ENCODE measurements at places on chromosomes 2 and 18. TPM values are rescaled to one million over a fixed set of nuclear protein-coding genes. Genes with fewer than 3 reads are reported as not detected.

Gene STARD6
- polyA plus RNA-seq: not detected

Gene BCS1L
- polyA plus RNA-seq: 52.8 TPM

Gene CD207
- polyA plus RNA-seq: 0.03 TPM

Gene CLEC4F
- polyA plus RNA-seq: 2.4 TPM

Gene LTBP1
- 34.6 TPM for polyA plus RNA-seq

Gene FAM161A
- polyA plus RNA-seq: 1.1 TPM

Gene ALKAL2
- 0.73 TPM for polyA plus RNA-seq

Gene IL1RL2
- polyA plus RNA-seq: 0.29 TPM

Gene ACMSD
- not detected for polyA plus RNA-seq

Gene ZBTB7C
- polyA plus RNA-seq: 0.80 TPM

Gene GAL3ST2
- not detected for polyA plus RNA-seq

Gene KIF3C
- 1.2 TPM for polyA plus RNA-seq

Gene REEP1
- 20.9 TPM for polyA plus RNA-seq

Gene SLC4A5
- 0.43 TPM for polyA plus RNA-seq

Gene TEX51
- not detected for polyA plus RNA-seq
